Foreskin fibroblast (primary cell): ENCODE measurements at places on chromosomes 3 and 15.

DNA sequence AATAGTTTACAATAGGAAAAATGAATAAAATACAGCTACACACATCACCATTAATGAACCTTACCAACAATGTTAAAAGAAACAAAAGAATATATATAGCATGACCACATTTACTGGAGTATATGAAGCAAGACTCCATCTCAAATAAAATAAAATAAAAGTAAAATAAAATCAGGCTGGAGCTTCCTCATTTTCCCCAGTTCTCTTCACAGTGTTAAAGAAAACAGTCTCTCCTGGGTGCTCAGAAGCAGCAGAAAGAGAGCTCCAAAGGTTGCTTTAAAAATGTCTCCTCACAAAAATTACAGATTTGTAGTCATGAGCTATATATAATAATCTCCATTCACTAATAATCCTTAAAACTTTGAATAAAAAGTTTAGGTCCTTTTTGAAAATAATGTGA, 48.8 kb downstream of the PIK3CB start:
- DNase-seq: no peak

DNA sequence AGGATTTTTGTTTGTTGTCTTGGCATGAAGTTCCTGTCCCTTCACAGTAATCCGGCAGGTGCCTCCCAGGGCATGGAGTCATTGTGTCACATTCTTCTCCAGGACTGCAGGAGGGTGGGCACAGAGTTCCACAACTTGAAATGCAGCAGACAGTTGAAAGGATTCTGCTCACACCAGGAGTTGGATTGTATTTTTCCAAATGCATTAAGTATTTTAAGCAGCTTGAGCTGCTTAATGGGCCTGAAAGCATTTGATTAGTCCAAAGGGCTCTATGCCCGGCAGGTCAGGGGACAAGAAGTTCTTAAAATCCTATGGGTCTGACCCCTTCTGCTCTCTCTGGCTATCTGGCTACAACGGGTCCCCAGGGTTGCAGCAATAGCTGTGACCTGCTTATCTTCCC, 92.9 kb downstream of the APBA2 start:
- no peak for DNase-seq

DNA sequence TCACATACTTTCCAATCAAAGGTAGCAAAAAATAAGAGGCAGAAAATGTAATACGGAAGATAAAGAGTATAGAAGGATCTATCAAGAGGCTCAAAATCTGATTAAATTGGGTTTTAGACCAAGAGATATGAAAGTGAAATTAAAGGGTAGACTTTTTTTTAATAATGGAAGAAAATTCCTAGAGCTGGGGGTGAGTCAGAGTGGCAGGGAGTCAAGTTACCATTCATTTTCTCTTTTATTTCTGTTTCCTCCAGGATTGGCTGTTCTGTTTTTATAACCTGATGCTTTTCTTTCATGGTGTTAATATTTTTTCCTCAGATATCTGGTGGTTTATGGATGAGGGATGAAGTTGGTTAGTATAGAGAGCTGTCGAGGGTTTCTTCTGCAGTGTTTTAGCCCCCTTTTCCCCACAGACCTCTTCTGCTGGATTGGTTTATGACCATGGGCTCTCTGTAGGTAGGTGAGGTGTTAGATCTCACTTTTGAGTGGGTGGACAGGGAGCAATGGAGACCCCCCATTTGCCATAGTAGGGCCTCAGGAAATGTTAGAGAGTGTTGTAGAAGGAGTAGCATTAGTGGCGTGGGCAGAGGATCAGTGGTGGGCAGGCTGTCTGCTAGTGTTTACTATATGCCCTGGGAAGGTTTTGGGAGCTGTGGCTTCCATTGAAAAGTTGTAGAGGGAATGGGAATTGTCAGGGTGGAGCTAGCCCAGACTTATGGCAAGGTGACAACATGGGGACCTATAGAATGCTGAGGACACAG, 201.6 kb upstream of the GOLGA6L4 start:
- peak; percentile 6 for DNase-seq

DNA sequence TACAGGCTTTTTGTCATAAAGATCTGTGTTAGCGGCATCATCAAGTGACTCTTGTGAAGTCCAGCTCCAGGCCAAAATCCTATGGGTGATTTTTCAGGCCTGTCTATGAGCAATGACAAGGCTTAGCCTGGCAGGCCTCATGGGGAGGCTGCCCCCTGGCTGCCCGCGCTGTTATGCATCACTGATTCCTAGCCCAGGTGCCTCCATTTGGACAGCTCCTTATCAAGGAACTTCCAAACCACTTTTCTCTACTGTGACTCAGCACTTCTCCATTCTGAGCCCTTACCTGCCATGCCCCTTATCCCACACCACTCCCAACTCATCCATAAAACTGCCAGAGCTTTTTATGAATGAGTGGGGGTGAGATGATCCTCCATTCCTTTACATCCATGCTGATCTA, 91.5 kb upstream of the C3orf80 start:
- no peak for DNase-seq

- peak; percentile 96 for DNase-seq
These were observed 550.6 kb upstream of the NECTIN3 start for GRCh38 chr3:110521019-110521418.

GRCh38 chr3:143439817-143440216, 320.2 kb downstream of the CHST2 start:
- DNase-seq: no peak

DNA sequence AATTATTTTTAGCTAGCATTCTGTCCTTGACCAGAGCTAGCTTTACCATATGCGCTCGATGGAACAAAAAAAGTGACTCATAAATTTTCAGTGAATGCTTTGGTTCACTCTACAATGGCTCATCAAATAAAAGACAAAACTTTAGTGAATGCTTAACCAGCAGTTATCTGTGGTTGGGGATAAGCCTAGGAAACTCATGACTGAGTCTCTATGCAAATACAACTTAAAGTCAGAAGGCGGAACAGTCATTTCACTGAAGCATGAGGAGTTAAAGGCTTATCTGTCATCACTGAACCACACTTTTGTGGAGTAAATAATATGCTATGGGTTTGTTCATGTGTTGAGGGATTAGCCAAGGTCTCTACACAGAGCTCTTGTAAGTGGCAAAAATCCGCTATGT, 308.4 kb downstream of the SQOR start:
- no peak for DNase-seq

DNA sequence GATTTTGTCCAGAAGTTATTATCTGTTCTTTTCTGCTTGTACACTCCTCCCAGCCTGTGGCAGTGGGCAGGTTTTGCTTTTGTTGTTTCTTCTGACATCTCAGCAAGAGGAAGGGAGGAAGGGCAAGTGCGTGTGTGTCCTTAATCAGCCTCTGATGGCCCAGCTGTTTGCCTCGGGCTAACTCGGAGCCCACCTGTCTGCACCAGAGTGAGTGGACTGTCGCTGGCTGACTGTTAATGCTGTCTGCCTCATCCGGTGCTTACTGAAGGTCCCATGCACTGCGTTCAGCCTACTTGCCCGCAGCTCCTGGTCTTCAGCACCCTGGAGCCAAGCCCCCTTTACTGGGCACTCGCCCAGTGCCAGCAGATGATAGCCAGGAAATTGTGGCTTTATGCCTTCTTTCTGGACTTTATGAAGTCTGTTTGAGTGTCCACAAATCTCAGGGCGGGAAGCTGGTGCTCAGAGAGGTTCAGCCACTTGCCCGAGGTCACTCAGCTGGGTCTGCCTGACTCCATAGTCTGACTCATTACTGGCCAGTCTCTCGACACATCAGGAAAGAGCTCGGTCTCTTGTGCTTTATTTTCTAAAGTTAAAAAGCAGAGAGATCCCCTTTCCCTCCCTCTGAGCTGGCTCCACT, 89.5 kb downstream of the CHRNA7 start:
- no peak for DNase-seq

DNA sequence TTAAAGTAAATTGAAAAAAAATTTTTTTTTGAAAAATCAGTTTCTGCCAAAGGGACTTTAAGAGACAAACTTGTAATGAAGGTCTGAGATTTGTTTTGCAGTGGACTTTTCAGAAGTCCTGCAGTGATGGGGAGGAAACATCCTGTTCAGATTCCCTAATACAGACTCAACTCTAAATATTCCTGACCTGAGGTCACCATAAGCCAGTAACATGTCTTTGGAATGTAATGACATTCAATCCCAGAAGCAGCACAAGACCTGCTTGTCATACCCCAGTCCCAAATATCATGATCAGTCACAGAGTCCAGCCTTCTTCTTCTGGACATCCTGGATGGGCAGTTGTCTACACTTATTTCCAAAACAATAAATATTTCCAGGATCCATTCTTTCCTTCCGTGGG, 53.6 kb downstream of the TMEM39A start:
- peak; percentile 12 for DNase-seq

- DNase-seq: no peak
These were observed 1.3 kb downstream of the SEMA7A start for GRCh38 chr15:74432271-74432967.
